ENCODE measurements at places on chromosomes 16 and 17.
A peak's percentile ranks its signal among the peaks of the same experiment; 100 is the strongest.

GRCh38 chr17:50790618-50791017, 23.3 kb upstream of the ANKRD40CL start:
- DNase-seq: no peak

DNA sequence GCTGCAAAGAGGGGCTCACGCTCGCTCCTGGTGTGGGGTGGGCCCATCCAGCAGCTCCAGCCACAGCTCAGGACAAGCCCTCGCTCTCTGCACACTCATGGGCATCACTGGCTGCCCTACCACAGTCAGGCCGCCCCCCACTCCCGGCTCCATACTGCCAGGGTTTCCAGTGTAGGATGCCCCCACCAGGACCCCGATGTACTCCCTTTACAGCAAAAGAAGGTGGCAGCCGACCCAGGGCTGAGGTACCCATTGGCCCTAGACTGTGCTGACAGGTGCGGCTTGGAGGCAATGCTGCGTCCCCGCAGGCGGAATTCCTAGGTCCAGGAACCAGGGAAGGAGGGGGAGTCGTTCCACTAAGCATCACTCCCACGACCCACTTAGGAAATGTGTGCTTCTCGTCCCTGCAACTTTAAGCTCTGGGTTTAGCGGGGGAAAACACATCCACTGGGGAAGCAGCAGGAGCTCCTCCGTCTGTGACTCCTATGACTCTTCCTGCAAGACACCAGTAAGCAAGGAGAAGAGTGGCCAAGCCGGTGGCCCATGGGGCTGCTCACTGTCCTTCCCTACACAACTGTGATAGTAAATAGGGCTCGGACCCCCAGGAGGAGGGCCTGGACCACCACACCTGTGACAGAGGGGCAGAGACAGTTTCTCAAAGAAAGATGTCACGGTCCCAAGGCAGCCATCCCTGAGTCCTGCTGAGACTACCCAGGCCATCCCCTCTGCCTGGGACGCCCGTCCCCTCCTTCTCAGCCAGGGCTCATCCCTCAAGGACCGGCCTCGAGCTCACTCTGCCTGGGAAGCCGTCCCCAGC, 13.1 kb downstream of the CORO7 start:
- no peak for DNase-seq

- DNase-seq: no peak
Observed at GRCh38 chr17:733743-734142, 1.3 kb downstream of the TLCD3A start.

GRCh38 chr16:57051696-57052228, 40.6 kb upstream of the CPNE2 start:
- DNase-seq: no peak

GRCh38 chr17:17384961-17385360, 81.8 kb downstream of the NT5M start:
- DNase-seq: no peak

- DNase-seq: no peak
Observed at GRCh38 chr17:27968206-27968732, 74.2 kb upstream of the NLK start.

- no peak for DNase-seq
Observed at GRCh38 chr16:30028438-30029076, 2.5 kb downstream of the TLCD3B start.

DNA sequence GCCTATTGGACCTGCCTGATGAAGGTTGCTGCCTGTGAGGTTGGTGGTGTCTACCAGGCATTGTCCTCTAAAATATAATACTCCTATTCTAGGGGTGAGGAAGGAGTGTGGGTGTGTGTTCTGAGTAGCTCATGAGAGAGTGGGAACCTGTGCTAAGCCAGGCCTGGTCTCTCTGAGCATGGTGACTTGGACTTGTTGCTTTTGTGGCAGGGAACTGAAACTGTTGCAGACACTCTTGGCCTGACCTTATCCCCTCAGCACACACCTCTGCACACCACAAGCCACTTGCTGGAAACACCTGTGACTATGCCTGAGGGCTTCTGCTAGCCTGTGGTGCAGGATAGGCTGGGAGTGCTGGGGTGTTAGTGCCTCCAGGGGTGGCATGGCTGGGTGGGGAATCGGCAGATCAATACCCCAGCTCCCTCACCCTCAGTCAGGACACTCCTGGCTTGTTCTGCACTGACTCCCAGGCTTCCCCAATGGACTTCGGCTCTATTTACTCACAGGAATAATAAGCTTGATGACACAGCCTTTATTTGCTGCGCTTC, 29.9 kb downstream of the PLCG2 start:
- no peak for DNase-seq

DNA sequence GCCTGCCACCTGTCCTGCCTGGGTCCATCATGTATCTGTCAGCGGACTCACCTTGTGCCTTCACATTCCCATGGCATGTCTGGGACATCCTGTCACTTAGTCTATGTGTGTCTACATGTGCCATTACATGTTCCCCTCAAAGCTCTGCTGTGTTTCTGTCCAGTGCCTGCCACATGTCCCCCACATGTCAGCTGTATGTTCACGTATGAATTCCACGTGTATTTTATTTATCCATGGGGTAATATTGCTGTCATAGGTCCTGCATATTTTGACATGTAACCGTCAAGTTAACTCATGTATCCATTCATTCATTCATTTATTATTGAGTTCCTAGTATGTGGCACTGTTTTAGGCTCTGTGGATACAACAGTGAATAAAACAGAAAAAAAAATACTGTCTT, 20.8 kb downstream of the TMEM92 start:
- no peak for DNase-seq

DNA sequence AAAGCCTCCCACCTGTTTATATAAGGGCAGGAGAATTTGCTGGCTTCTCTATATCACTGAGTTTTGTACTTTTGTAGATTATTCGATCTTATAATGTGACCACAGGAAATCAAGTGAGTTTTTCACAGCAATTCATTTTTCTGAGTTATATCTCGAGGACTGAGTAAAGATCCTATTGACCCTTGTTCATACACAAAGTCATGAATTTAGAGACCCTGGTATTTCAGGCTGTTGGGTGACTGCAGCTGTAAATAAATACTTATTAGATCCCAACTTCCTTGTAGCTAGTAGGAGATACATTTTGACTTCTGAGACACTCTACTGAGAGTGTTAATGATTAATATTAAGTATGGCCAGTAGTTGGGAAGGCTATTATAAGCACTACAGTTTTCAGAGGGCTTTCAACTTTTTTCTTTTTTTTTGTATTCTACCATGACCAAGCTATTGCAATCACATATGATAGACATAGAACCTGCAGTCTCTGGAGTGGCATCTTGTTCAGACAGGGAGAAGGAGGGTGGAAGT, 3.2 kb upstream of the KRT20 start:
- DNase-seq: no peak

DNA sequence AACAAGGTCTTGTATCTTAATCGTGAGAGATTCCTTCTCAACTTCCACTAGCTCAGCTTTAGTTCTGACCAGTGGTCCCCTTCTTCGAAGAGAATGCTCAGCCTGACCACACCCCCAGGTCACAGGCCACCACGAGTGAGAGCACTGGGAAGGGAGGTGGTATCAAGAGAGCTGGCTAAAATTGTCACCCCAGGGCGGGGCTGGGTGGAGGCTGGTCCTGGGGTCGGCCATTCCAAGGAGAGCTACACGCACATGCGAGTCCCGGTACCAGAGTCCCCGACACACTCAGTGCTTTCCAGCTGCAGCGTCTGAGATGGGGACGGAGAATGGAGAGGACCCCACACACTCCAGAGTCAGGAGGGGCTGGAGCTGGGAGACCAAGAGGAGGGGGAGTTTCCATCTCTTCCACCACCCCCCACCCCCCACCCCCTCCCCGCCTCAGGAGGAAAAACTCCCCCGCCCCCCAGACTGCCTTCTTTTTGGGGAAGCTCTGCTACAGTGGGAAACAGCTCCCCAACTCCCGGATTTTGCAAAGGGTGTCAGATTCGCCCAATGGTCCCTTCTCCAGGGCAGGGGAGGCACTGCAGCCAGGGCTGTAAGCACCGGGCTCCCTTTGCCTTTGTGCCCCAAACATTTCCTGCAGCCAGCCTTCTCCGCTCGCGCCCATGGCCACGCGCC, 1.6 kb downstream of the C1QL1 start:
- no peak for DNase-seq

GRCh38 chr17:82031303-82031884, at the start of gene RAC3:
Gene RAC3, plus strand, starts transcription at chr17:82031678. Its CDS starts 84 bp downstream, at chr17:82031762.
- DNase-seq: peak; percentile 42

- DNase-seq: no peak
Observed at GRCh38 chr17:83064732-83065659, 14.4 kb upstream of the METRNL start.

DNA sequence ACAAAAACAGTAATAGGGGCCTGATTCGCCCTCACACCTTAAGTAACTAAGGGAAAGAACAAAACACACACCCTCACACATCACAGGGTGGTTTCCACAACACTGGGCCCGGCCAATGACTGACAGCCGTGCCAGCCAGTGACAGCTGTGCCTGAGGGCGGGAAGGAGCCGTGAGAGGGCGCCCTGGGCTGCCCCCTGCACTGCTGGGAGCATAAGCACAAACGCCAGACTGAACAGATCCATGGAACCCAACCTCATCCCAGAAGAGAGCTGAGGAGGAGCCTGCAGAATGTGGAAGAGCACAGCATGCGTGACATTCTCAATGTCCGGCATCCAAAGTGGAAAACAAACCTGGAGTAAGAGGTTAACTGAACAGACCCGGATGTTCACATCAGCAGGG, 16.0 kb downstream of the CSNK1D start:
- no peak for DNase-seq

GRCh38 chr16:70151391-70151790, 22.2 kb upstream of the CLEC18C start:
- DNase-seq: peak; percentile 69

DNA sequence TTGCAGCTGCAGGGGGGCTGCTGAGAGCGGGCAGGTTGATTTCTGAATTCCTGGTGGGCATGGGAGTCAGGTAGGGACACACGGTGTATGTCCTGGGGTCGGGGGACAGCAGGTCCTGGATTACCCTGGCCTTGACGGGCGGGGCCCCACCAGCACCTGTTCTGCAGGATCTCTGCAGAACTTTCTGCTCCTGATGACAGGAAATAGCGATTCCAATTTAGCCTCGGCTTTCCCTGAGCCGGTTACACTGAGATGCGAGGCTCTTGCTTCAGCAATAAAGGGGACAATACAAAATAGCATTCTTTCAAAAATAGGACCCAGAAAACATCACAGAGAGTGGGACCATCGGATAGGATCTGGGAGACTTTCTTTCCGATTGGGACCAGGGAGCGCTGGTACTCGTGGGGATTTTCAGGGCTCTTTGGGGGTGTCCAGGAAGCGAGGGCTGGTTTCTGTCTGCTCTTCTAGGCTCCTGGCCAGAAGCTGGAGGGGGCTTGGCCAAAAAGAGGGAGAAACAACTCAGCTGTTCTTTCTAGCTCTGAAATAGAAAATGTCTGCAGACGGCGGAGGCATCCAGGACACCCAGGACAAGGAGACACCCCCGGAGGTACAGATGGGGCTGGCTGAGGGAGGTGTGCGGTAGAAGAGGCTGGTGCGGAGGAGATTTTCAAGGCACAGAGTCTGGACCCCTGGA, 642 bp downstream of the ZNF205 start:
- no peak for DNase-seq

DNA sequence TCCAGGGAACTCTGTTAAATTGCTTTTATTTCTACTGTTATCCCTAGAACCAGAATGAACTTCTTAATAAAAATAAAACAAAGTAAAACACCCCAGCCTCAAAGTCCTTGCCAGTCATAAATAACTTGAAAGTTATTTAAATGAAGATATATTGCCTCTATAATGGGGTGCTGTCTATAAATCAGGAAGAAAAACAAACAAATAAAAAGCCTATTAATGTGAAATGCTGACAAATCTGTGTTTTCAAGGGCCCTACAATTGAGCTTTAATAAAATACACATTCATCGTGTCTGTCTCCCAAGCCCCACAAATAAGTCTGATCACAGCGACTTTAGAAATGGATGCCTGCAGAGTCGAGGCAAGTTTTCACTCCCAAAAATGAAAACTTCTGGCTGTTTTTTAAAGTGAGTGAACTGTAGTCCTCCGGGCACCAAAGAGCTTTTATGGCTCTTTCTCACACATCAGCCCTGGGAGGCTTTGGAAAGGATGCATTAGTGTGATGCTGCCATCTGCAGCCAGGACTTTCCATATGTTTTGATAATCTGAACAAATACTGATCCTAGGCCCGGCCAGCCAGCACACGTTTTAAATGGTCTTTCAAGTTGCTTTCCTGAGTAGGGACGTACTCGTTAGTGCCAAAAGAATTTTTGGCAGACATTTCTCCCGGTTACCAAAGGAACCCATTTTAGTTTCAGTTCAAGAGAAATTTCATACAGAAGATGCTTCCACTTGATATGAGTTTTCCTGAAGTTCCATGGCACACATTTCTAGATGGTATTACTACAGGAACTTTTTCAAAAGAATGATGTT, 16.3 kb downstream of the NACA2 start:
- DNase-seq: no peak

DNA sequence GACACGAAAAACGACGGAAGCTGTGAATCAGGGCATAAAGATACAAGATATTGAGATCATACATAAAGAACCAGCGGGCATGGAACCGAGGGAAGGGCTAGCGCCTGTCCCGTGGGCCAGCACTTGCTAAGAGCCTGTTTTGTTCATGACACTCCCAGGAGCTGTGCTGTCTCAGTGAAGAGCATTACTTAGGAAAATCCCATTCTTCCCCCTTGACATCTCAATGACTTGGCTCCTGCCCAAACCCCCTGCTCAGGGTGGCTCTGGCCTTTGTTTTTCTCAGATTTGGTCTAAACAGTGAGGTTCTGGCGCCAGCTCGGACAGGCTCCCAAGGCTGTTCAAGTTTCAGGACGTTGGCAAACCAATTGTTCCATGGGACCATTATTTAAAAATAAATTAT, 79.1 kb upstream of the SEC14L1 start:
- DNase-seq: no peak

GRCh38 chr16:23642246-23642774, 1.0 kb downstream of the DCTN5 start:
- DNase-seq: no peak

GRCh38 chr16:20727181-20727580, 14.4 kb downstream of the THUMPD1 start:
- no peak for DNase-seq

- DNase-seq: no peak
Observed at GRCh38 chr17:9291912-9292560, 270.7 kb downstream of the NTN1 start.

DNA sequence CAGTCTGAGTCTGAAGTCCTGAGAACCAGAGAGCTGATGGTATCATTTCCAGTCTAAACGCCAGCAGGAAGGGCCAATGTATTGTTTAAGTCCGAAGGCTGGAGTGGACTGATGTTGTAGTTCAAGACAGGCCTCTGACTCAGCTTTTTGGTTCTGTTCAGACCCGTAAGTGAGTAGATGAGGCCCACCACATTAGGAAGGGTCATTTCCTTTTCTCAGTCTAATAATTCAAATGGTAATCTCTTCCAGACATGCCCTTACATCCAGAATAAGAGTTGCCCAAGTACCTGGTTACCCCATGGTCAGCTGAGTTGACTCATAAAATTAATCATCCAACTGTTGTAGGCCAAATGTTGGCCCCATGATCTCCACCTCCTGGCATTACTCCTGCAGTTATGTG, 442.6 kb upstream of the HSBP1 start:
- DNase-seq: no peak

DNA sequence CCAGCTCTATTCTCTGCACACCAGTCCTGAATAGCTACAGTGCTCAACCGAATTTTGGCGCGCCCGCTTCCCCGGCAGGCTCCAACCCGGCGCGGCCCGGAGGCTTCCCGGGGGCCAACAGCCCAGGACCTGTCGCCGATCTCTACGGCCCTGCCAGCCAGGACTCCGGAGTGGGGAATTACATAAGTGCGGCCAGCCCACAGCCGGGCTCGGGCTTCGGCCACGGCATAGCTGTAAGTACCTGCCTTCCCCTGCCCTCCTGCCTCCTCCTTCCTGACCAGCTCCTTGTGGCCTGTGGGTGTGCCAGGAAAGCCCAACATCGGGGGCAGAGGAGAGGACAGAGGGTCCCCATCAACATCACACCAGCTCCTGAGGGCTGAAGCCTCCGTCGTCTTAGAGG, 70.2 kb downstream of the CCDC182 start:
- no peak for DNase-seq

All from NCI-H510A (cell line).